Activated CD4-positive, alpha-beta T cell treated with anti-CD3 and anti-CD28 coated beads, Interleukin-2, Interleukin-4, amounts not matched to agents 100 ng/mL and 50 ng/mL, durations not matched to agents 16 hours and 8 hours (primary cell): ENCODE measurements at places on chromosomes 1 and 21.

- peak; percentile 38 for DNase-seq
These were observed 14.6 kb downstream of the OTUD7B start for GRCh38 chr1:149995927-149996326.

- no peak for DNase-seq
These were observed 488.0 kb downstream of the LMO4 start for GRCh38 chr1:87816646-87817045.

DNA sequence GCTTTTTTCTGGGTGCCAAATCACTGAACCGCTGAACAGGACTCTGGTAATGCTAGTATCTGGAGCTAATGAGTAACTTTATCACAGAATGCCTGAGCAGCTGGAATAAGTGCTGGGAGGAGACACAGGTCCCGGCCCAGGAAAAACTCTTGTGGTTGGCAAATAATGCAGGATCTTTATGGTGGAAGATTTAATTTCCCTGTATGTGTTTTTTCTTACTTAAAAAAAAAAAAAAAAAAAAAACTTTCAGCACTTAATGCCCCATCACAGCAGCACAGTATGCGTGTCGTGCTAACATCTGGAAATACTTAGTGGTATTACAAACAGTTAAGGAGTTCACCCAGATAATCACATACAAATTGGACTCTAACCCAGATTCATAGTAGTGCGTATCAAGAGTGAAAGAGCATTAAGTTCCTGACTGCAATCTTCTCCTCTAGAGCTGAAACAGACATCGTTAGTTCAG, 220.7 kb downstream of the TOMM20 start:
- no peak for DNase-seq

- no peak for DNase-seq
These were observed 60.8 kb downstream of the ITPKB start for GRCh38 chr1:226678251-226678650.

- peak; percentile 11 for DNase-seq
These were observed 42.0 kb upstream of the PADI2 start for GRCh38 chr1:17161137-17161740.
